ENCODE measurements at places on chromosomes 6 and 20. TPM values are rescaled to one million over a fixed set of nuclear protein-coding genes. Genes with fewer than 3 reads are reported as not detected.

DNA sequence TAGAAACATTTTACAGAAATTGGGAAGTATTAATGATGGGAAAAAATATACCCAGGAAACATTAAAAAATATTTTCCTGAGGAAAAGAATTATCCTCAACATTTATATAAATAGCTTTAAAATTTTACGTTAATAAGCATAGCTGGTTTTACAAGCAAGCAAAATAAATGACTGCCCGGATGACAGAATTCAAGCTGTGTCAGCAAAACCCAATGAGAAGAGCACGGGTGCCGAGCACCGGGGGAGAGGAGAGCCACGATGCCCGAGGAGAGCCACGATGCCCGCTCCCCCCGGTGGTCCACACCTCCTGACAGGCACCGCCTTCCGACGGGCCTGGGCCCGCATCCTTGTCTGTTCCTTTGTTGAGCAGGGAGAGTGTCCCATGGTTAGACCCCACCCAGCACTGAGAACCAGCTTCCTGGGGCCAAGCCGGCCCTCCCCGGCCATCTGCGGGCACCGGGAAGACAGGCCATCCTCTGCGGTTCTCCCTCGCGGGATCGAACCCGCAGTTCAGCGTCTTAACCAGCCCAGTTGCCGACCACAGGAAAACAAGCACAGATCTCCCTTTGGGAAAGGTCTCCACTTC lies 63.3 kb upstream of the PDE10A start:
- no peaks in the 10 kb centered on the region for H3K4me1 ChIP-seq
- DNase-seq = no peak
- H3K4me3 ChIP-seq = no peak overlapping the region
- H3K36me3 ChIP-seq = no peaks in the 10 kb centered on the region

DNA sequence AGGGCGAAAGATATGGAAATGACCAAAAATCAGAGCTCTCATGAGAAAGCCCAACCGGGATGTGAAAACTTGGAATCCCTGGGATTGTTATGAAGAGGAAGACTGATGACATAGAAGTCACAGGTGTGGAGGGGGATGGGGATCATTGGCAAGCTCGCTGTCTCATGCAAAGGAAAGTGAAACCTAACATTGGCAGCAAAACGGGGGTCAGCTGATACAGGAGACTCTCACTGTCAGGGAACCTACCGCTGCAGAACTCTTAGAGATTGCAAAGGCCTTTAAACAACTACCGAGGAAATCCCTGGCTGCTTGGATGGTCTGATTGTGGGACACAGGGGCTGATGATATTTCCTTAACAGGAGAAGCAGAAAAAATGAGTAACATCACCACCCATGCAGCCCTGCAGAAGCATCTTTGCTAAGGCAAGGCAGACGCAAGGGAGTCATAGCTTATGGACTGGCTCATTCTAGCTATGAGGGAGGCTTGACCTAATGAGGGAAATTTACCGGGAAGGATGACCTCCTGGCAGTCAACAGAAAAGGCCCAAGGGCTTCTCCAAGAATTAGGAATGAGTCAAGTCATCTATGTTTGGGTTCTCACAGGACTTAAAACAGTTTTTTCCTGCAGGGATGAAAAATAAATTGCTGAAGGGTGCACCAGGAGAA lies 7.0 kb downstream of the MUC21 start:
- H3K36me3 ChIP-seq = no peaks in the 10 kb centered on the region
- peaks cover 20% of the 10 kb centered on the region for H3K4me1 ChIP-seq
- H3K27me3 ChIP-seq = no peaks in the 10 kb centered on the region
- H3K27ac ChIP-seq = no peak overlapping the region
- H3K4me3 ChIP-seq = peak overlapping the region; percentile 62

DNA sequence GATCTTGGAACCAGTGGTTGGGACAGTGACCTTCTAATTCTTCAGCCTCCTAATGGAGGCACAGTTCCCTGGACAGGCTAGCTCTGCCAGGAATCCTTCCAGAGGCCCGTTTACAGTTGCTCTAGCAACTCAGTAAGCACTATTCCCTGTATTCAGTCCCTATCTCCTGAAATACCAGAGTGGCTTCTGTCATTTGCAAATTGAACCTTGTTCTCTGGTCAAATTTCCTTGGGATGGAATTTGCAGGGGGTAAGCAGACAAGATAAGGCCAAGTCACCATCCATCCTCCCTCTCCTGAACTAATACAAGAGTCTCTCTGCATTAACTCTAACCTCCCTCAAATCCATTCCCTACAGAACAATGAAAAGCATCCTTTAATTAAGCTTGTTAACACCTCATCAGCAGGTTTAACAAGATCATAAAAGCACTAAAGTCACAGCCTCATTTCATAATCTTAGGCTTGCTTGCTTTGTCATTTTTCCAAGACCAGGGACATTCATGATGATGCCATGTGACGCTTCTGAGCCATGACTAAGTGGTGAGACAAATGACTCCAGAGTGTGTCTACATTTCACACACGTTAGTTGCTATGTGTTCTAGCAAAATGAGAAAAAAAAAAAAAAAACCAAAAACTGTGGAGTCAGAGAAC lies 37.1 kb downstream of the SLC22A23 start:
- peaks cover 14% of the 10 kb centered on the region for H3K4me1 ChIP-seq
- H3K27ac ChIP-seq = no peak overlapping the region
- H3K4me3 ChIP-seq = no peak overlapping the region
- DNase-seq = no peak
- H3K36me3 ChIP-seq = no peaks in the 10 kb centered on the region
- peaks cover 6% of the 10 kb centered on the region for H3K27me3 ChIP-seq

- peaks cover 6% of the 10 kb centered on the region for H3K27me3 ChIP-seq
- no peak overlapping the region for H3K4me3 ChIP-seq
- H3K4me1 ChIP-seq = no peaks in the 10 kb centered on the region
- no peaks in the 10 kb centered on the region for H3K36me3 ChIP-seq
These were observed 229.8 kb upstream of the SASH1 start for GRCh38 chr6:148112851-148113319.

DNA sequence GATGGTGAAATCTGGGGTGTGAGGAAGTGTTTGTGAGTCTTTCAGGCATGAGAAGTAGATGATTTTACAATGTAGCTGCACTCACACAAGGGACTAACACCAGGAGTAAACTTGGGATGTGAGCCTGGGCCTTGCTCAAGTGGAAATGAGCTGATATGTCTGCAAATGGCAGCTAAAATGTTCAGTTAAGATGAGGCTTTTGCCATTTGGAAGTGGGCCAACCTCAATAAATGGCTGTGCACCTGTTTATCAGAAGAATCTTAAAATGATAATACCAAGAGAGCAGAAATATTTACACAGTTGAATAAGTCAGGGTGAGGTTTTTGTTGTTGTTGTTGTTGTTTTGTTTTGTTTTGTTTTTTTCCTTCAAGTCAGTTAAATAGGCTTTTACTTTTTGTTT lies 25.7 kb upstream of the KLHL31 start:
- no peak for DNase-seq
- H3K36me3 ChIP-seq = no peaks in the 10 kb centered on the region
- no peak overlapping the region for H3K27ac ChIP-seq
- H3K4me1 ChIP-seq = no peaks in the 10 kb centered on the region
- H3K27me3 ChIP-seq = peaks cover 8% of the 10 kb centered on the region

DNA sequence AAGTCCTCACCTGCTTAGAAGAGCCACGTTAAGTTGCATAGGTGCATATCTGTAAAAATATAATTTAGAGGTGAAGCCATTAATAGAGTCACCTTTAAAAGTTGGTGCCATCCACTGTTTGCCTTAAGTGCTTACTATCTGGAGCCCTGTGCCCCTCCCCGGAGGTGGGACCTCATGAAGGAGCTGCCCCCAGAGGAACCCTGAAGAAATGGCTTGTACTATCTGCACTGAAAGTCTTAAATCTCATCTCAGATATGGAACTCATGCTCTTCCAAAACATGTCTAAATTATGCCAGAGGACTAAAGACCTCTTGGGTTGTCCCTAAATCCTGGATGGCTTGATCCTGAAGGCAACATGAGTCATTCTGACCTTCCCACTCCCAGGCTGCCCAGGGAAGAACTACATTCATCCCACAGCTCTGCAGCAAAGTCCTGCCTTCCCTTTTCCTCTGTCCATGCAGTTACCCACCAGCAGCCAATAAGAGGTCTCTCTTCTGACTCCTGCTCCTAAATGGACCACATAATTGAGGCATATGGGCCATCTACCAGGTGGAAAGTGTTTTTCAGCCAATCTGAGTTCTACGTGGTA lies 85.3 kb downstream of the ASXL1 start:
- no peak overlapping the region for H3K4me3 ChIP-seq
- H3K27me3 ChIP-seq = no peaks in the 10 kb centered on the region
- H3K36me3 ChIP-seq = peaks cover 10% of the 10 kb centered on the region
- peaks cover 18% of the 10 kb centered on the region for H3K4me1 ChIP-seq
- peak overlapping the region; percentile 69 for H3K27ac ChIP-seq

FLRT3 gene
- not detected for total RNA-seq

HCK gene
- total RNA-seq = 0.50 TPM

DEFB124 gene
- total RNA-seq = not detected

C20orf204 gene
- total RNA-seq = 35.6 TPM

CDH26 gene
- total RNA-seq = 2.4 TPM
